ENCODE measurements at places on chromosomes 13 and 19. TPM values are rescaled to one million over a fixed set of nuclear protein-coding genes. Genes with fewer than 3 reads are reported as not detected.

The SBSN gene
- total RNA-seq = 3.9 TPM

The PLVAP gene
- not detected for total RNA-seq

The ZNF45 gene
- total RNA-seq = 9.2 TPM

The XPO4 gene
- 4.8 TPM for total RNA-seq

The MISP3 gene
- total RNA-seq = 3.9 TPM

The LPAR2 gene
- total RNA-seq = 4.7 TPM

The NALCN gene
- total RNA-seq = 4.2 TPM

The SLC10A2 gene
- total RNA-seq = not detected

The NUDT15 gene
- 25.7 TPM for total RNA-seq

The UFM1 gene
- 21.7 TPM for total RNA-seq

All from A549 treated with AZD2906 at 1 μM for 4 hours (cell line).